Fibroblast of pulmonary artery (primary cell): ENCODE measurements at places on chromosomes 4 and X.
A peak's percentile ranks its signal among the peaks of the same experiment; 100 is the strongest.

DNA sequence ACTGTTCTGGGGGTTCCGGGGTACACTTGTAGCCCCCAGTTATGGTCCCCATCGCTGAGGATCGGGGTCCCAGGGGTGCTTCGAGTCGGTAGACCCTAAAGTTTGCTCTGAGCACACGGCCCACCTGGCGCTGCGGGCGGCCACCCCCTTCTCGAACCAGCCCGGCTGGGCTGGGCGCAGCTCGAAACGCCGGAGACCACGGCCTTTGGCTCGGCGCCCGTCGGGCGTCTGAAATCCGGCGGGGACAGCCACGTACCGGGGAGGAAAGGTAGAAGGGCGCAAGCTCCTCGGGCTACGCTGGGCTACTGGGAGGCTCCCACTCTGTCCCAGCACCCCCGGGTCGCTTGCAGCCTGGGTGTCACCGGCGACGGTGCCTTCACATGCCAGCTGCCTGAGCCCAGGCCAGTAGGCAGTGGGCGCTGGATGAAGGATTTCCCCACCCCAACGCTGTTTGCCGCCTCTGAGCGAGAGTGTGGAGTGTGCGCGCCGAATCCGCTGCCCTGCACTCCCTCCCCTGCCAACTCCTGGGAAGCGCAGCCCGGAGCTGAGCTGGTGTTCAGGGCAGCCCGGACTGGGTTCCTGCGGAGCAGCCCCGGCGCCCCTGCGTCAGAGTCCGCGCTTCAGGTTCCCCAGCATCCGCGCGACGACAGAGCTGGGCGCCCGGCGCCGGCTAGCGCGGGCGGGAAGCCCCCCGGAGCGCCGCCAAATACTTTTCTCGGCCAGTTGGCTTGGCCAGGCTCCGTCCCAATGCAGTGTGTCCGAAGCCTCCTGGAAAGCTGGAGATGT lies 637 bp downstream of the MAMLD1 start:
- peak; percentile 45 for DNase-seq

DNA sequence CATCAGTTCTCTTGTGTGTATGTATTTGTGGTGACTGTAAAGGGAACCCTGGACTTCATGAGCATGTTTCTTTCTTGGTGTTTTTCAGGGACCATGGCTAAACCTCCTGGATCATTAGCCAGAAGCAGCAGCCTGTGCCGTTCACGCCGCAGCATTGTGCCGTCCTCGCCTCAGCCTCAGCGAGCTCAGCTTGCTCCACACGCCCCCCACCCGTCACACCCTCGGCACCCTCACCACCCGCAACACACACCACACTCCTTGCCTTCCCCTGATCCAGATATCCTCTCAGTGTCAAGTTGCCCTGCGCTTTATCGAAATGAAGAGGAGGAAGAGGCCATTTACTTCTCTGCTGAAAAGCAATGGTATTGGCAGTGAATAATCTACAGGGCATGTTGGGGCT lies 157.0 kb downstream of the STIM2 start:
- no peak for DNase-seq

GRCh38 chr4:1463927-1464540 lies 57.8 kb upstream of the NKX1-1 start:
- no peak for DNase-seq

DNA sequence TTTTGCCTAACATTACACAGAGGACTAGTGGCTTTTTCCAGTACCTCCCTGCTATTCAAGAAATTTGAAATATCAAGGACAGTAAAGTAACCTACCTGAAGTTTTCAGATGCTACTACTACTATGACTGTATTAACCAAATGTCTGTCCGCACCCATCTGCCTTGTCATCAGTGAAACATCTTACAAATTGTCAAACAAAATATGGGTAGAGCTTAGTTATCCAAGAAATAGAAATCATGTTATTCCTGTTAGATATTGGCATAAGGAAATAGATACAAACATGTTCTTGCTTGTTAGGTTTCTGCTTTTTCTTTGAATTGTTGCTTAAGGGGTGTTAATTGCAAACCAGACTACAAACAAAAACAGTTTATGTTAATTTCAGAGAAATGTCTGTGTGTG lies 63.9 kb downstream of the PLS3 start:
- no peak for DNase-seq

- no peak for DNase-seq
Observed at GRCh38 chrX:48793935-48794334, 7.5 kb downstream of the GATA1 start.

DNA sequence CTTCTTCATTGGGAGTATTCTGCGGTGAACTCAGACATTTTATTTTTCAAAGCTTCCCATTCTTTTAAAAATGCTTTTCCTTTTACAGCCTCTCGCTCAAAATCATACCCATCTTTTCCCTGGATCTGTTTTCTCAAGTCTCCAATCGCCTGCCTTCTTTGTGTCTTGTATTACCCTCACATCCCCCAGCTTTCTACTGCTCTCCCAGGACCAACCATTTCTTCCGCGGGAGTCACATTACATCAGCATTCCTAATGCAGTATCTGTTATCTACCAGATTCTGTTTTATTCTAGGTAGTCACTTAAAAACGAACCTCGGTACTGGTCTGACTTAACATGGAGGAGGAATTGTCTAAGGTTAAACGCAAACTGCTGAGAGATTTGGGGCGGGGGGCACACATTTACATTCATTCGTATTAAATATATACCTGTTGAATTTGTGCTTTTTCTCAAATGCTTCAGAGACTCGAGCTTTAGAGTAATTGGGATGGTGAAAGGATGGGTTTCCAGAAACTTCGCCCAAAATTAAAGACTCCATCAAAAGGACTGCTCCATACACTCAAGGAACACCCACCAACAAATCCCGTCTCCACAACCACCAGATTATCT lies 493 bp upstream of the UCHL1 start:
- peak; percentile 49 for DNase-seq

GRCh38 chrX:108091878-108092291 lies 307 bp downstream of the ATG4A start:
- DNase-seq, result no peak

DNA sequence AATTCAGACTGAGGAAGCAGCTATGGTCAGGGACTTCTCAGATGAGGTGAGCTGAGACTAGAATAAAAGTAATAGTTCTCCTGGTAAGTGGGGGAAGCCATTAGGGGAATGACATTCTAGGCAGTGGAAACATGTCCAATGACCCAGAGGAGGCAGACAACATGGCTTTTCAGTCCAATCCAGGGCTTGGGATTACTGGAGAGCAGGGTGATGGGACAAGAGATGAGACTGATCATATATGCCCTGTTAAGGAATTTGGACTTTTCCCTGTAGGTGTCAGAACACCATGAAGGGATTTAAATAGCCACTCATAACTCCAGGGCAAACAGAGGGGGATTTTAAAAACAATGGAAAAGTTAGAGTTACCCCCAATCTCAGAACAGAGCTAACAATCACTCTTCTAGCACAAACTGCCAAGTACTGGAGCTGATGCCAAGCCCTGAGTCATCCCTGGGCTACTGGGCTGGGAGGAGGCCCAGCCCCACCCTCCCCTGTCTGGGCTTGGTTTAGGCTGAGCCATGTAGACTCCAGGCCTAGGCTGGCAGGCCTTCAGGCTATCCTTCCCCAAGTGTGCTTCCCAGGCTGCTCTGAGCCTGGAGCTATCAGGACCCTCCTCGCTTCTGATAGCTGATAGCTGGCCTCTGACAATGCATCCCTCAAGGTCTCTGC lies 22.7 kb upstream of the MSN start:
- peak; percentile 84 for DNase-seq

DNA sequence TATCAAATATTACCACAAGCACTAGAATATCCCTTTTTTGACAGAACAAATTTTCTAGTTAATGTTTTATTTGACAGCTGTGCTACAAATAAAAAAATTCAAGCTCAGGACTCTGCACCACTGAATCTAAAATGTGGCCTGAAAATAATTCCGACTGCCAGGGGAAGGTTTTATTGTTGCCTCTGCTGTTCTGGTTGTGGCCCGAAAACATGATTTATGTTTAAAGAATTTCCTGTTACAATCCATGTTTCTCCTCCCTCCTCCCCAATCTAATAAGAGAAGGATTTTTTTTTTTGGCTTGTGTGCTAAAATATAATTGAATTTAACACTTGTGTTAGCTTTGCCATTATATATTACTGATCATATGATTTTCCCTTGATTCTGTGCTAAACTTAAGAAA lies 227.8 kb downstream of the DCLK2 start:
- peak; percentile 79 for DNase-seq

DNA sequence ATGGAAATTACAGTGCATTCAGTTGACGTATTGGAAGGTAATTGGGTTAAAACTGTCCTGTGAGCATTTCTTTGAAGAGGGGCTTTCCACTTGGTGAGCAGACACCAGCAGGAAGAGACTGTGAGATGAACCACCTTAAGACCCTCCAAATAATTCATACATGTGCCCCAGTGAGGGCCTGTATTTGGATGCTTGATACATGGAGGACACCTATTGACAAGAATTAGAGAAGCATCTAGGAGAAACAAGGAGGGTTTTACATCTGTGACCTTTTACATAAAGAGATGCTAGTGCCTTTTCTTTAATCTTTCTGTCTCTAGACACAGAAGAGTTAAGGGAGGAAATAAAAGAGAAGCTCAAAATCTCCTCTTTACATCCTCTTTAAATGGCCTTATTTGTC lies 1115.3 kb upstream of the IGFBP7 start:
- no peak for DNase-seq

GRCh38 chr4:180615746-180616145 lies 1627.5 kb upstream of the TENM3 start:
- DNase-seq, result no peak

DNA sequence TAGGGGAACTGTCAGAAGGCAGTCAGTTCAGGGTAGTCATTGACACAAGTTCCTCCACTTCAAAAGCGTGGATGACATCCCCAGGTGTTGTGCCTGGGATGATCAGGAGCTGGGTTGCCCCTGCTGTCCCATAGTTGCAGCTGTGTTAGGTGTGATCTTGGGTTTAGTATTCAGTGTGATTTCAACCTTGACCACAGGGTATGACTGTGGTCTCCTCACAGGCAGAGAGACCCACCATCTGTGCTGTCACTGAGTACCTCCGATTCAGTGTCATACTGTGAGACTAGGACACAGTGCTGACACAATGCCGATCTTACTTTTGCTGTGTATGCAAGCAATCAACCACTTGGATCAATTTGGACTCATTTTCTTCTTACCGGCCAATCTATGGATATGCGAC lies 25.2 kb downstream of the FOXR2 start:
- DNase-seq, result no peak

GRCh38 chr4:42018451-42018850 lies 28.1 kb downstream of the SLC30A9 start:
- DNase-seq, result no peak

GRCh38 chr4:80125252-80126177 lies 52.5 kb upstream of the ANTXR2 start:
- peak; percentile 55 for DNase-seq

DNA sequence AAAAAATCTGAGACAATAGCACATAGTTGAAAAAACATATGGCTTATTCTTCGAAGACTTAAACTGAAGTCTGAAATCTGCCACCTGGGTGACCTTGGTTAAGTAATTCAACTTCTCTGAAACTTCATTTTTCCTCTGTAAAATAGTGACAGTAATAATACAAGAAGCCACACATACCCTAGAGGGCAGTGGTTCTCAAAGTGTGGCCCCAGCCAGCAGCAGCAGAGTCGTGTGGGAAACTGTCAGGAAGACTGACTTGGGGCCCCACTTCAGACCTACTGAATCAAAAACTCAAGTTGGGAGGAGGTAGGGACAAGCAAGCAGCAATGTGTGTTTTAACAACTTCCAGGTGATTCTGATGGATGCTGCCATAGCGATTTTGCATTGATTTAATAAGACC lies 249.9 kb downstream of the HNRNPD start:
- DNase-seq, result no peak

DNA sequence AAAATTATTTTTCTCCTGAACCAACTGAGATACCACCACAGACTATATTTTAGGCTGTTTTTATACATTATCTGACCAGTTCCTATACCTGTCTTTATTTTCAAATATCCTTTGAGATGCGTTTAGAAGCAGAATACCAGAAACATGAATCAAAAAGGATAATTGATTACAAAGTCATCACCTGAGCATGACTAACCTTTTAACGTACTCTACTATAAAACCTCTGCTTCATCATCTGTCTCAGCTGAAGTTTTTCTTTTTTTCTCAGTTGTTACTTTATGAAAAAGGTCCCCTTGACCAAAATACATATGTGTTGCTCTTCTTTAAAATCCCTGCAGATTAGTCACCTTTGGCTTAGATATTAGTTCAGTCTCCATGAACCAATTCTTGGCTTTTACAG lies 109.8 kb downstream of the AMMECR1 start:
- DNase-seq, result no peak

DNA sequence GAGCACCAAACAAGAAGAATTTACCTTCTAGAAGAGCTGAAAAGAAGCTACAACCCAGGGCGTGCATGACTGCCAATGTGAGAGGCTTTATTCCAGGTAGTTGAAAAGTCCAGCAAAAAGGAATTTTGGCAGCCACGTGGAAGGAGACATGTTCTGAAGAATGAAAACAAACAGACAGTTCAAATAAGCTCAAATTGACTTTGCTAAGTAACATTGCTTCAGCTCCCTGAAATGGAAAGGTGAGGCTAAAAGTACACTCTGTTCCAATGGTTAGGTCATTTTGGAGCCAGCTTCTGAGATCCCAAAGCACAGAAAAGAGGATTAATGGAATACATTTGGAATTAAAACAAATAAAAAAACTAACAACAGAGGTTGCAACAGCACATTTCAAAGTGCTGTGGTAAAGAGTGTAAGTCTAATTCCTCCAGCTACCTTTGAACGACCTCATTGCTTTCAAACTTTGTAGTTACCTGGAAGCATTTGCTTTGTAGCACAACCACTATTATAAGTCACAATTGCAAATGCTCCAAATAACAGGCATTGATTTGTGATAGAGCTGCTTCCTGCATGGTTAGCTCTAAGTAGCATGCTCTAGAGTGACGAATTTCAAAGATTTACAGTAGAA lies 405.3 kb upstream of the EDA2R start:
- no peak for DNase-seq

DNA sequence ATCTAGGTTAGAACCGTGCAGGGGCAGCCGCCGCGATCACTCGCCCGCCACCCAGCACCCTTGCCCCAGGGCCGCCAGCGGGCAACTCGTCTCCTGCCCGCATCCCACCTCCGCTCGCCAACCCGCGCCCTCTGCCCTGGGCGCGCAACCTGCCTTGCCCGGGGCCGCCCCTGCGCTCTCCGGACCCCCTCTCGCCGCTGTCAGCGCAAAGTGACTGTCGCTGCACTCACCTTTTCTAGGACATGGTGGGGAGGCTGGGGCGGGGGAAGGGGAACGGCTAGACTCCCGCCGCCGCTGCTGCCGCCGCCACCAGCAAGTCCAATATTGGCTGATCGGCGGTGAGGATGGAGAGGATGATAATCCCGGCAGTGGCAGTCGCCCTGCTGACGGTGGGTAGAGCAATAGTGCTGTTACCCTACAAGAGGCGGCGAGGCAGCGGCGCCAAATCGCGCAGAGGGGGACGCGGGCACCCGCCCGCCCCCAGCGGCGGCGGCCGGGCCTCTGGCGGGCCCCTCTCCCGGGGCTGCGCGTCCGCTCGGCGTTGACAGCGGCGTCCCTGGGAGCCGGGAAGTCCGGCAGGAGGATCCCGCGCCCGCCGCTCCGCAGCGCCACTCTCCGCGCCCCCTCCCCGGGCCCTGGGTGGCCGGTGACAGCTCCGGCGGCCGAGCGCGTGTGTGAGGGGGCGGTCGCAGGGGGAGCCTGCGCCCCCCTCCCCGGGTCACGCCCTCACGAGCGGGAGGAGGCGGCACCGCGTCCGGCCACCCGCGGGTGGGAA lies 2.3 kb upstream of the NR3C2 start:
- DNase-seq, result no peak

GRCh38 chr4:92825256-92825655 lies 521.5 kb downstream of the GRID2 start:
- DNase-seq, result no peak

GRCh38 chr4:26751838-26752237 lies 108.8 kb upstream of the STIM2 start:
- no peak for DNase-seq
